T1000 (cell line): ENCODE measurements at places on chromosomes 5 and 9.

- peak; percentile 64 for DNase-seq
These were observed at the start of gene PCDHGC3 for GRCh38 chr5:141475625-141476131. Gene PCDHGC3 (plus strand): TSS chr5:141475966. CDS start chr5:141476117, 151 bp downstream.

DNA sequence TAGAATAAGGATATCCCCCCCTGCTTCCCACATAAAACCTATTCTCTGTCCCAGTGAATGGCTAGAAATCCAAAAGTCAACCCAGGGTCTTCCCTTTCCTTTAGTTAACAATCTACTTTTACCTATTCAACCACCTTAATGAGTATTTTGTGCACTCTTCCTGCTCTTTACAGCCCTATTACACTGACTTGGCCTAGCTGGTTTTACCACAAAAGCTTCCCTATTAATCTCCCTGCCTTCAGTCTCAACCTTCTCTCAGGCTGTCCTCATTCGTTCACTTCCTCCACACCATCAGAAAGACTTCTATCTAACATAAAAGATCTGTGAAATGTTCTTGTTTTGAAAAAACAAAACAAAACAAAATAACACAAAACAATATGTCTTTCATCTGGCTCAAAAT lies 16.2 kb downstream of the CTNNAL1 start:
- no peak for DNase-seq

DNA sequence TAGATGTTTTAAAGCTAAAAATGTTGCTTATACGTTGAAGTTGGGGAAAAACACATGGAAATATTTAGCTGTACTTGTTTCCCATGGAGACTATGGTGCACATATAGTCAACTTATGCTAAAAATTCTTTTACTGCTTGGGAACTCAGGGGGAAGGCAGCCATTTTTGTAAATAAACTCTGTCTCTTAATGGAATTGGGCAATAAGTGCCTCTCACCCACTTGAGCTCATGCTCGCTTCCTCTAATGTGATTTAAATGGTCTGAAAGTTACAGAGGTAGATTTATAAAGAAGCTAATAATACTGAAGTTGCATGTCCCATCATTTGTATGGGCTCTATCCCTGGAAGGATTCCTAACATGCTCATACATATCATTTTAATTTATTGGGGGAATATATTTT lies 523.8 kb downstream of the RASEF start:
- DNase-seq: no peak

DNA sequence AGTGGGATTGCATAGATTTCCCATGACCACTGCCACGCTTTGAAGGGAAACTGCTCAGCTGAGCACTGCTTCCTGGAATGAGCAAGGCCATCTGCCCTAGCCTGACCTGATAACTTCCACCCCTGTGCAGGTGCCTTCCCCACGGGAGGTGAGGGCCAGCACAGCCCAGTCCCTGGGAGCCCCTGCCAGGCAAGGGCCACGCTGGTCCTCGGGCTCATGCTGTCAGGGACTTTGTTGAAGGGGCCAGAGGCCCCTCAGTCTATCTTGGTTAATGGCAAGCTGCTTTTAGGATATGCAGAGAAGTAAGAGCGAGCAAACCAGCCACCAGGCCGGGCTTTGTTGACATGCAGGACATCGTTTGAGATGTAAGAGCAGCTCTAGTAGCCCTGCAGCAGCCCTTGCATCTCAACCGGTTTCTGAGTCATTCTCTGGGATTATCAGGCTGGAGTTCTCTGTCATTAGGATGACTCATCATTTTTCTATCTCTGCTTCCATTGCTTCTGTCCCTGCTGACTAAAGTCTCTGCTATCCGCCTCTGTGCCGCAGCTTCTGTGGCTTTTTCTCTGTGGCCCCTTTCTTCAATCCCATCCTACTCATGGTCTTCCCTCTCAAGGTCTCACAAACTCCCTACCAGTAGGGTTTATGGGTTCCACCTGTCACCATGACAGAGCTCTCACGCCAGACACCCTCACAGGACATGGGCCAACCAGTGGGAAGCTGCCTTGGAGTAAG lies 30.6 kb upstream of the IQGAP2 start:
- DNase-seq: peak; percentile 56

GRCh38 chr5:172055996-172056395 lies 49.6 kb upstream of the FBXW11 start:
- no peak for DNase-seq
